ENCODE measurements at places on chromosomes 12 and 14.

- DNase-seq = no peak
These were observed 144.3 kb upstream of the FKBP4 start for GRCh38 chr12:2650261-2651067.

GRCh38 chr14:85115921-85116320, 414.0 kb upstream of the FLRT2 start:
- DNase-seq = no peak

DNA sequence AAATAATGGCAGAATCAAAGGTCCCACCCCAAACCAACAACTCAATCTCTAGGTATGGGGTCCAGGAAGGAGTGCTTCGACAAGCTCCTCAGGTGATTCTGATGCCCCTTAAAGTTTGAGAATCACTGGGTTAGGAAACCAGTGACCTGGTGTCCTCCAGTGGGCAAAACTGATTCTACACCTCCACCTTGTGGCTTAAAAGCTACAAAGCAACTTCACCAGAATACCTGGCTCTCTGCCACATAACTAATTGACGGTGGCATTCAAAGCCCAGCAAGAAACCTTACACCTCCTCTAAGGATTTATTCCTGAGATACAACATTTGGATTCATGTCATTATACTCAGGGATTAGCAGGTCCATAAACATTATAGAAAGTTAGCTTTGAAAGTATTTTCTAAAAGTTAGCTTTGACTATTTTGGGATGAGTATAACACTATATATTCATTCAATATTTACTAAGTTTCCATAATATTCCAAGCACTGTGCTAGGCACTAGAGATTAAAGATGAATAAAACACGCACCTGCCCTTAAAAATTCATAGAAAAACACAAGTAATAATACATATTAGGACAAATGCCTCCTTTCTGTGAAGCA, 45.4 kb downstream of the DCAF5 start:
- DNase-seq = peak; percentile 32

DNA sequence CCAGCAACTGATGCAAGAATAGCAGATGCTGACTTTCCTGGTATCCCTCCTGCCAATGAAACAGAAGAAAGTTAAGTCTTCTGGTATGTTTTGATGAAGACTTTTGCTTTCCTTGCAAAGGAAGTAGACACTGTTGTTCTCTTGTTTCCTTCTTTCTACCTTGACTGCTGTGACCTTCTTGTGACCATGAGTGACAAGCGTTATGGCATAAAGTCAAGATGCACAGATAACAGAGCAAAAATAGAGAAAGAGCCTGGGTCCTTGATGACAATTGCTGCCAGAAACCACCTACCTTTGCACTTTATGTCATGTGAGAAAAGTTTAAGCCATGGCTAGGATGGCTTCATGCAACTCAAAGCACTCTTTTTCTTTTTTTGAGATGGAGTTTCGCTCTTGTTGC, 49.2 kb upstream of the LTA4H start:
- DNase-seq = no peak

- DNase-seq = no peak
These were observed 174.4 kb downstream of the SYT10 start for GRCh38 chr12:33265033-33265731.

- no peak for DNase-seq
These were observed 68.0 kb upstream of the POC1B start for GRCh38 chr12:89593873-89594272.

- DNase-seq = no peak
These were observed 43.2 kb downstream of the RTN1 start for GRCh38 chr14:59827401-59827800.

- no peak for DNase-seq
These were observed 39.2 kb upstream of the DYNC1H1 start for GRCh38 chr14:101925152-101925551.

DNA sequence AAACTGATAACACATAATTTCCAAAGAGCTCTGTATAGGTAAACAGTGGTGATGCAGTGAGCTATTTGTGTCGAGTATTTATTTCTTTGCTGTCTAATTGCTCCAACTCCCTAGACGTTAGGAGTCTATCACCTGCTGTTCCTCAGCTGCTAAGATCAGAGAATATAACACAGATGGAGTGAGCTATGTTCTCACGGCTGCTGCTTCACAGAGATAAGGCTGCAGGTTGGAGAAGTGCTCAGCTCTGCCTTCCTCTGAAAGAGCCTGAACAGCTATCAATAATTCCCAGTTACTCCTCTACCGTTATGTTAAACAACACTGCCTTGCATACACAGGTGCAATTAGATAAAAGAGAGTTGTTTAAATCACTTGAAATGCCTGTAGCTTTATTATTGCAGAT, 103.2 kb upstream of the MDGA2 start:
- no peak for DNase-seq

GRCh38 chr12:115811045-115811444, 466.4 kb downstream of the MED13L start:
- DNase-seq = no peak

- DNase-seq = no peak
These were observed 148.8 kb downstream of the SLC38A4 start for GRCh38 chr12:46676797-46677520.

DNA sequence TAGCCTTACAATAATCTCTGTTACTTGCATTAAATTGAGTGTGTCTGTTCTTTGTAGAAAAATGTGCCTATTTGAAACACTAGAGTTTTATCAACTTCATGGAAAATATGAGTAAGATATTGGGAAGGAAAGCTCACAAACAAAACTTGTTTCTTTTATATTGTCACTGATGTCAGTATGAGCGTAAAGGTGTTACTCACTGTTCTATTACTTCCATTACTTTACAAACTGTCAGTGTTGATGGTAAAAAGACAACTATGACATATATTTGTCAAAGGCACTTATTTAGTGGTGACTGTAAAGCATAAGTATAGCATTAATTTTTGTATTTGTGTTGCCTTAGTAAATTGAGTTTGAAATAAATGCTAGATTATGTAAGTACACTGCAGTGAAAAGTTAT, 193.7 kb upstream of the FLRT2 start:
- DNase-seq = no peak

DNA sequence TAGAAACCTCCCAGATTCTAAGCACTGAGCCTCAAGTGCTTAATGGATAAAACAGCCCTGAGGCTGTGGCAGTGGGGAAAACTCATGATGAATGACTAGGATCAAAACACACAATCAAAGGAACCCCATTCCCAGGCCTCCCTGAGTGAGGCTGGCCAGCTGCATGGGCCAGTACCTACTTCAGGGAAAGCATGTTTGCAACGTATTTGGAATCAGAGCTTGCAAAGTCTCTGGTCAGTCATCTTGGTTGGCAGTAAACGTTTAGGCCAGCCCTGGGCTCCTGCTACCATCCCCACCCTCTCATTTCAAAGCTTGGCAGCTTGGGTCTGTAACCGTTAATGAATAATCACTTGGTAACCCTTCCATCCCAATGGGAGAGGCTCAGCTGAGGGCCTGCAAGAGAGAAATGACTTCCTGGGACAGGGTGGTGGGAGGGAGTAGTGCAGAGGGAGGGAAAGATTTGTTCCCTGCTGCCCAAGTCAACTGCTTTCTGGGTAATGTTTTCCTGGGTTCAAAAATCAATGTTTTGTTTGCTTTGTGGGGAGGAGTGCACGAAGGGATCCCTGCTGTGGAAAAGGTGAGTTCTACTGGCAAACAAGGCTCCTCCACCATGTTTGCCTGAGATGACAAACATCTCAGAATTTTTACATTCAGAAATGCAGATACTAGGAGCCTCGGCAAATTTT, 2.0 kb upstream of the RNASE8 start:
- DNase-seq = no peak

Data from activated CD4-positive, alpha-beta T cell treated with anti-CD3 and anti-CD28 coated beads for 4 hours (primary cell).